ENCODE measurements at places on chromosomes 7 and 10.

DNA sequence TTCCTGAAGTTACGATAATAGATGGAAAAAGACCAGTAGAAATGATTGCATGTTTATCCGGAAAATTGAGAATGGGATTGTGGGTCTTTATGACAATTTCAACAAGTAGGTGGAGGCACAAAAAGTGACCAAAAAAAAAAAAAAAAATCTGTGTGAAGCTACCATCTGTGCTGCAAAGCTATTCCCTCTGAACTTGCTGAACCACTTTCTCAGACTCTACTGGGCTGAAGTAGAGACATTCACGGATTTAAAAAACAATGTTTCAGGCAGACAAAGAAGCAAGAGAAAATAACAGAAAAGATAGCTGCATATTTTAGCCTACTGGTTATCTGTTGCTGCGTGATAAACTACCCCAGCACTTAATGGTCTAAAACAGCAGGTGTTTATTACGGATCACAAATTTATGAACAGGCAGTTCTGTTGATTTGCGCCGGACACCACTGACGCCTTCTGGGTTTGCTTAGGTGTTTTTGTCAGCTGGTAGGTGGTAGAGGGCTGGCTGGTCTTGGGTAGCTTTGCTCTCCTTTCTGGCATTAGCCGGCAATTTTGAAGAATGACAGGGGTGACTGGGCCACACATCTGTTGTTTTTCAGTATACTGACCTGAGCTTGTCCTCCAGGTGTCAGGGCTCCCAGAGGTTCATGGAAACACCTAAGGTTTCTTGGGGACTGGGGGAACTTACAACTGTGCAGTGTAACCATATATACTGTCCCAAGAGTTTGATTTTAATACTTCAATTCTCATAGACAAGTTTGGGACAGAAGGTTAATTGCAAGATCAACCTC lies 665.1 kb downstream of the CCSER2 start:
- DNase-seq = no peak

DNA sequence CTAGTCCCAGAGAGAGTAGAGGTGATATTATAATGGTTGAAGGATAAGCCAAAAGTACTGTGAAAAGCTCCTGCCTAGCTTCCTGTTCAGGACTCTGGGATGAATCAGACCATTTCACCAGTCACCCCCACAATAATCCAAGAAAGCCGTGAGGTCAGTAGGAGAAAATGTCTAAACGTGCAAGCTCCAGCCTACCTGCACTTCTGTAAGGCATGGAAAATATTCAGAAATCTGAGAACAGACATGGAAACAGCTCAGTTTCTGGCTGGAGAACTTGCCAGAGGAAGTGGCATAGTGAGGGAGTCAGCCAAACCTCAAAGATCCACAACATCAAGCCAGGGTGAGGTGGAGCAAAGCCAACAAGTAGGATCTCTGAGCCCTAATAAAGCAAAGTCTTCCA lies 58.2 kb downstream of the ELAPOR2 start:
- DNase-seq = no peak

GRCh38 chr10:129810-130209 lies 5.4 kb upstream of the ZMYND11 start:
- no peak for DNase-seq

DNA sequence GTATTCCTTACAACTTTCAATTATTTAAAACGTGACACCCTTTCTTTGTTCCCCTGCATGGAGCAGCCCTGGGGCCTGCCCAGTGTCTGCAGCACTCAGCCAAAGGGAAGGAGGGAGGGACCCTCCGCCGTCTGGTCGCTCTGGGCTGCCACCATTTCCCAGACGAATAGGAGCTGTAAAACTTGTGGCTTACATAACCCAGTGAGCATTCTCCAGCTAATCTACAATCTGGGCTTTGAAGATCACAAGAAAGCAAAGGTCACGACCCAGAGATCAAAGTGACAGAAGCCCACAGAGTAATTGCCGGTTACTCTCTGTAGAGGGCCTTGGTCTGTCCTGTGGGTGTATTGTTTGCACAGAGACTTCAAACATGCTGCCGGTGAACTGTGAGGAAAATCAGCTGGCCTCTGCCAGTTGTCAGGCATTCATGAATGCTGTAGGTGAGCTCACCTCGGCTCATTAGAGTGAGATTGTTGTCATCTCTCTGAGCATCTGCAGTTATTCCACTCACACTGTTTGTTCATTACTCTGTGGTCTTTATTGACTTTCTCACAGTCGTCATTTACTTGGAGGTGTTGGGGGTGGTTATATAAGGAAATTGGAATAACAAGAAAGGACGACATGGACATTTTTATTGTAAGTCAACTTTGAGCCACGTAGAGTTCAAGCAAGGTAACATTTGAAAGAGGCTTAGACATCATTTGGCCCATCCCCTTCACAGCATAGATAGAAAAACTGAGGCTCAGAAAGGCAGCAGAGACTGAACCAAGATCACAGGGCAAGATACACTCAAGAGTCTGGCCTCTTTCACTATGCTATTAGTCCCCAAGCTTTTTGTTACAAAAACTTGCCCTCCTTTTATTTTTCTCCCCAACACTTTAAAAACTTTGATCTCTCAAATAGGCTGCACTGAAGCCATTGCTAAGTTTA lies 619.8 kb downstream of the LRMDA start:
- DNase-seq = no peak

GRCh38 chr7:142752376-142753225 lies 3.3 kb downstream of the PRSS1 start:
- DNase-seq = no peak

GRCh38 chr7:47586925-47587324 lies 5.0 kb upstream of the TNS3 start:
- no peak for DNase-seq

GRCh38 chr10:131266936-131267813 lies 44.3 kb downstream of the TCERG1L start:
- no peak for DNase-seq

GRCh38 chr10:13684806-13685482 lies 98.2 kb downstream of the PRPF18 start:
- DNase-seq = no peak

DNA sequence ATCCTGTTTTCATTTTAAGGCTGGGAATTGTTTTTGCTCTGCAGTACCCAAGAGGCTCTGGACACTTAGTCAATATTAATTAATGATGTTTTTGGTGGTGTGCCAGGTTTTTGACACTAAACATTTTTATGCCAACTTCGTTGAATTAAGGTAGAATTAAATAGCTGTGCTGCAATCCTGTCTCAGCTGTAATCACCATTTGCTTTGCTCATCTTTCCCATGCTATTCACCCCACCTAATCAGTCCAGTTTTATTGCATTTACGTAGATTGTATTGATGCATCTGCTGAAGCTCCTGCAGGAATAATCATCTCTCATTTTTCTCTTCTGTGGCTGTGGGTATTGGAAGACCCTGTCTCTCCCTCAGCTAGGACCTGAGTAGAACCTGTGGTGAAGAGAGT lies 52.6 kb upstream of the TRUB1 start:
- DNase-seq = no peak

DNA sequence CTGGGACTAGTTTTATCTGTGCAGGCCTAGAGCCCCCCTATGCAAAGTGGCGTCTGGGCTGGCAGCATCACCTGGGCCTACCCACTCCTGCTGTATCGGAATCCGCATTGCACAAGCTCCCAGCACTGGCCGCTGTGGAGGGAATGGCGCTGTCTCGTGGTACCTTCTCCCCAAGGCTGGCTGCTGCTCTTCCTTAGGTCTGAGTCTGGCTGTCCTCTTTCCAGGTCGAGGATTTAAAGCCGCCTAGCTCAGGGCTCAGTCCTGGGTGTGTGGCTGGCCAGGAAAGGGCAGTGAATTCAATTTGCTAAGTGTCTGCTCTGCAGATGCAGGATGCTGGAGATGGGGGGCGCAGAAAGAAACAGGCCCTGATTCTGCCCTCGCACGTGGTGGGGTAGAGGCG lies 44.7 kb downstream of the MGMT start:
- DNase-seq = no peak

DNA sequence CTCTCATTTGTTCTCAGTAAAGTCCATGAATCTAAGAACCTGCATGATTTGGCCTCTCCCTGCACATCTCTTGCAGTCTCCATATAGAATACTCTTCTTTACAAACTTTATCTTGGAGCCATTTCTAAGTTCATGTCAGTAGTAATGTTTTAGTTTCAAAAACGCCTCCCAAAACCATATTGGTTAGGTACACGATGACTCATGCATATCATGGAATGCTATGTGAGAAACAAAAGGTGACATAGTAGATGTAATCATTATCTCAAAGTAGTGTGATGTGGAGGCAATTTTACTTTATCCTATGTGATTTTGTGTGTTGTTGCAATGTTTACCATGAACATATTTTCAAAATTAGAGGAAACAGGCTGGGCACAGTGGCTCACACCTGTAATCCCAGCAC lies 520.7 kb downstream of the KCNMA1 start:
- no peak for DNase-seq

DNA sequence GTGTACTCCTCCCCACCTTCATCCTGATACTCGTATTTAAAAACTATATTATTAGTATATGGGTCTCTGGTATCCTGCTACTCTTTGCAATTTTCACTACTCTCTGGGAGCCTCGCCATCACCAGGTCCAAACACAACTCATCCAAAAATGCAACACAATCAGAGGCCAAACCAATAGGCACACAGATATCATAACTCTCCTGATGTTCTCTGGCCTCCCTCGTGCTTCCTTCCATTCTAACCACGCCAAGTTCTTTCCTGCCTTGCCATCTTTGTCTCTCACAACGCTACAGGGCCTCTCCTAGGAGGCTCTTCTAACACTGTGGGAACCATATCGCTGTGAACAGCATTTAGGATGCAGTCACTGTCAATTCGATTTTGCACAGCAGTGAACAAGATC lies 7.3 kb downstream of the RHEB start:
- no peak for DNase-seq

DNA sequence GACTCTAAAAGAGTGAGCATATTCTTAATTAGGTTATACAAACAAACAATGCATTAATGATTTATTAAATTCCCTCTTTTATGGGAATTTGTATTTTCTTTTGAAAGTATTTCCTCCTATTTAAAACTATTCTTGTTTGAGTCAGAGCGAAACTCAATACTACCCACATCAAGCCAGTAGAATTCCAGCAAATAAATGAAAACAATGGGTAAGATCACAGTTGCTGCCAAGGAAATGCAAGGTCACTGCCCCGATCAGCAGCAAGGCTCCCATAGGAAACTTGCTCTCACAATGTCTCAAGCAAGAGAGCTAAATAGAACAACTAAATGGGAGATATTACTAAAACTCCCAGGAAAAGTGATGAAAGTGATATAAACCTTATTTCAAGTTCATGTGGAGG lies 206.3 kb downstream of the THSD7A start:
- DNase-seq = no peak

DNA sequence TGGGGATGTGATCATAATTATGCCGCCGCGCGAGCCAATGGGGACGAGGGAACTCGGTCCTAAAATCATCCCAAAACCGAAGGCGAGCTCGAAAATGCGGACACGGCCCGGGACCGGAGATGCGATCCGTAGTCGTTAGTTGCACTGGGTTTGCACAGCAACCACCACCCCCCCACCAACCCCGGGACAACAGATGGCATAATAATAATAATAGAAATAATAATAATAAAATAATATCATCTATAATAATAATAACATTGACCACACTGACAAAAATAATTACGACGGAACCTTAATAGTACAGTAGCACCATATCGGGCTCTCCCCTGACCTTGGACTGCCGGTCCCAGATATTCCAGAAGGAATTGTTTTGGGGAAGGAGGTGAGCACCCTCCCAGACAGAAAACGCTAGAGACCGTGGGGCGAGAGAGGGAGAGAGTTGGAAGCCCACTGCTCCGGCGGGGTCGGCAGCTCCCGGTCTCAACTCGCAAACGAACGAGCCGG lies 1.1 kb upstream of the EMX2 start:
- no peak for DNase-seq

DNA sequence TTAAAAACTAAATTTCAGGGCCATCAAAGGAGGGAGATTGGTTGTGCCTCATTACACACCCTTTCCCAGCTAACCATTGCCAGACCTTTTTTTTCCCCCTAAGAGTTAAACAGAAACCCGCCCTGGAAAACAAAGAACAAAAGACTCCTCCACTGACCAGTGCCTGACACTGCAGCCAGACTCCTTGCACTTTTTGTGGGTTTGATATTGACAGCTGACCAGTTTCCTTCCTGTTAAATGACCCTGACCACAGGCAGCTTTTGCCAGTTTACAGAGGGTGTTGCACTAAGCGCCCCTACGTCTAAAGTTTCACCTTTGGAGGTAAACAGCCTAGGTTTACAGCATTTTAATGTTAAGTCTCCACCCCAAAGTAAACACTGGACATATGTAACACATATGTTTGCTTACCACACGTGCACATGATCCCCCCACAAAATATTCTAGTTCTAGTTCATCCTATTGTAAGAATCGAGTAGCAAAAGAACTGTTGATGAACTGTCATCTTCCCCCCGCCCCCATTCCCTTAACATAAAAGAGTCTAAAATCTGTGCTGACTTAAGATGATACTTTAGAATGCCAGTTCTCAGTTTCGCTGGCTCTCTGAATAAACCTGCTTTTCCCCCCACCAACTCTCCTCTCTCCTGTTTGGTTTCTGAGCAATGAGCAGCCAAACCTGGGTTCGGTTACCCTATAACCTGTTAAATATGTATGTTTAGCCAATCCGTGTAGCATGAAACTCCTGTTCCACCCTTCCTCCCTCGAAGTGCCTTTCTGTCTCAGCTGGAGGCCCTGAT lies 38.0 kb downstream of the FOXI2 start:
- DNase-seq = no peak

- no peak for DNase-seq
Measured at GRCh38 chr10:129199826-129200225, 267.2 kb upstream of the MGMT start.

- DNase-seq = no peak
Measured at GRCh38 chr7:47763063-47763974, 181.4 kb upstream of the TNS3 start.

DNA sequence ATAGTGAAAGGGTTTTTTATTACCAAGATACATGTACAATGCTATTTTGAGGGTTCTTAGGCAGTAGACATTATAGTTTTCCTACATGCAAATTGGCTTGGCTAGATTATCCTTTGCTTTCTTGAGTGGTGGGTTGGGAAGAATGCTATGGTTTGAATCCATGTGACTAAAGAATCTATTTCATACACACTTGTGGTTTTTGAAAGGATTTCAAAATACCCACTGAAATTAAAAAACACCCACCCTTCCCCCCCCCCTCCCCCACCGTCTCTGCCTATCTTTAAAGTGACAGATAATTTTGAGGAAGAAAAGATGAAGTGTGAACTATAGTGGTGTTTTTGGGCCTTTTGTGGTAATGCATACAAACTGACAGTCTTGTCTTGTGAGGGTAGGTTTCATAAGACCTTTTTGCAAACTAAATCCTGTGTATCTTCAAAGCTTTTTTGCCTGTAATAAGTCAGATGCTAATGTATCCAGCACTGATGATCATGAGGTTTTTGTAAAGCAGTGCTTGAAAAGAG lies 90.9 kb downstream of the TPST1 start:
- peak; percentile 36 for DNase-seq

DNA sequence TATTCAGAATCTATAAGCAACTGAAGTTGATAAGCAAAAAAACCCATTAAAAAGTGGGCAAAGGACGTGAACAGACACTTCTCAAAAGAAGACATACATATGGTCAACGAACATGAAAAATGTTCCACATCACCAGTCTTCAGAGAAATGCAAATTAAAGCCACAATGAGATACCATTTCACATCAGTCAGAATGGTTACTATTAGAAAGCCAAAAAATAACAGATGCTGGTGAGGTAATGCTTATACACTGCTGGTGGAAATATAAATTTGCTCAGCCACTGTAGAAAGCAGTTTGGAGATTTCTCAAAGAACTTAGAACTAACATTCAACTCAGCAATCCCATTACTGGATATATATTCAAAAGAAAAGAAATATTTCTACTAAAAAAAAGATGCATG lies 332.8 kb upstream of the PLXDC2 start:
- DNase-seq = no peak
